ENCODE measurements at places on chromosomes 6 and 20. TPM values are rescaled to one million over a fixed set of nuclear protein-coding genes. Genes with fewer than 3 reads are reported as not detected.

- DNase-seq = no peak
These were observed 149.7 kb downstream of the ASCC3 start for GRCh38 chr6:100731411-100731810.

- DNase-seq = no peak
These were observed 45.4 kb upstream of the SNRPB2 start for GRCh38 chr20:16684416-16684815.

DNA sequence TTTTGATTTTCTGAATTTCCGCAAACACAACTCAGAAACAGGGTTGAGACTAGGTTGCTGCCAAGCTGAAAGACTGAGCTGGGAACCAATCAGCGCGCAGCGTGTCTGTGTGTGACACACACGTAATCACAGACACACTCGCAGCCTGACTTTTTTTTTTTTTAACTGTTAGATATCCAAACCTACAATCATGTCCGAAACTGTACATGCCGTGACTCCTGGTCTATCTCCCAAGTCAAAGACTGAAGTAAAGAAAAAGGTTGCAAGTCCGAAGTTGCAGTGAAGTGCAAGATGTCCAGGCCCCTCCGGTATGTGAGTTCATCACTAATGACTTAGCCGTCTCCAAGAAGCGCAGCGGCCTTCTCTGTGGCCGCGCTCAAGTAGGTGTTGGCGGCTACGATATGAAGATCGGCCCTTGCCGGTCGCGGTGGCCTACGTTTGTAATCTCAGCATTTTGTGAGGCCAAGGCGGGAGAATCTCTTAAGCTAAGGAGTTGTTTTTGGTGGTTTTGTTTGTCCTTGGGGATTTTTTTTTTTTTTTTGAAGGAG is 108.2 kb downstream of the HFE start:
- DNase-seq = peak; percentile 94

DNA sequence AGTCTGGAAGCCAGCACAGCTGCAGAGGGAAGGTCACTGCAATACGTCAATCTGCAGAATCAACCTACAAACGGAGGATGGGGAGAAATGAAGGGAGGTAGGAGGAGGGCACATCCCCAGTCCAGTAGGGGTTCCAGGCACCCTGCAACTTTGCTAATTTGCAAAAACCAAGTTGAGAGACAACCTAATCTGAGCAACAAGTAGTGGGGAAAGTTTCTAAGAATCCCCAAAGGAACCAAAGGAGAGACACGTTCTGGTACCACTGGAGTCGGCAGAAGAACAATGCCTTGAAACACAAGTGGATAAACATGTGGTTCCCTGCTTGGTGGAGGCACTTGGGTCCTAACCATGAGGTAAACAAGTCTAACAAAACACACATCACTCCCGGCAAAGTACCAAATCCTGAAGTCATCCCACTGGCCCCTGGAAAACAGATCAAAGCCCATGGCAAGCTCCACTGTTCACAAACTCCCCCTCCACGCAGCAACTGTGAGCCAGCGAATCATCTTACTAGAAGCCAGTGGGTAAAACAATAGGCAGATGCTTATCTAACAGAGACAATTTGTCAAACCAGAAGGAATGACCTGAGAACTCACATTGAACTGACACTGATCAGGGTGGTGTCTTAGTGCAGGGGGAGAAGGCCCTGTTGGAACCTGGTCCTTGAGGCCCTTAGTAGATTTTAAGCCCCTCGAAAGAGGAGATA is 4.7 kb downstream of the MRPS18A start:
- DNase-seq = no peak

Gene SLC22A1
- total RNA-seq = 0.35 TPM

Gene ENPP3
- 0.11 TPM for total RNA-seq

Data from Right ventricle myocardium superior (tissue), 1 donor.